Esophagus mucosa (tissue), 1 donor: ENCODE measurements at places on chromosomes 16 and 17. TPM values are rescaled to one million over a fixed set of nuclear protein-coding genes. Genes with fewer than 3 reads are reported as not detected.

The KRT20 gene
- total RNA-seq = 0.20 TPM

The AATK gene
- 0.56 TPM for total RNA-seq

The PHKB gene
- 47.9 TPM for total RNA-seq

The RHOT2 gene
- 58.7 TPM for total RNA-seq

The ST6GALNAC2 gene
- total RNA-seq = 24.0 TPM

DNA sequence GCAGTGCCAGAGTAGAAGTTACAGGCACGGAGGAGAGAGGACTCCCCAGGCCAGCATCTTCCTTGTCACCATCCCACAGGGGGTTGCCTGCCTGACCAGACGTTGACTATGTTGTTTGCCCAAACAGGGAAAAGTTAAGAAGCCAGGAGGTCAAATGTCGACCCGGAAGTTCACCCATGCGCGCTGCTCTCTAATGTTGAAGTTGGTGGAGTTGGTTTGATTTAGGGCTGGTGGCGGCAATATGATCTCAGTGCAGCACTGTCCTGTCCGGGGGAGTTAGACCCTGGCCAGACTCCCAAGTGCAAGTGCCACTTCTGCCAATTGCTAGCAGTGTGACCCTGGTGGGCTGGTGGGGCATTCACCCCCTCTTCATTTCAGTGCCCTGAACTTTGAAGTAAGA, 30.4 kb downstream of the RGS9 start:
- no peak for ATAC-seq

DNA sequence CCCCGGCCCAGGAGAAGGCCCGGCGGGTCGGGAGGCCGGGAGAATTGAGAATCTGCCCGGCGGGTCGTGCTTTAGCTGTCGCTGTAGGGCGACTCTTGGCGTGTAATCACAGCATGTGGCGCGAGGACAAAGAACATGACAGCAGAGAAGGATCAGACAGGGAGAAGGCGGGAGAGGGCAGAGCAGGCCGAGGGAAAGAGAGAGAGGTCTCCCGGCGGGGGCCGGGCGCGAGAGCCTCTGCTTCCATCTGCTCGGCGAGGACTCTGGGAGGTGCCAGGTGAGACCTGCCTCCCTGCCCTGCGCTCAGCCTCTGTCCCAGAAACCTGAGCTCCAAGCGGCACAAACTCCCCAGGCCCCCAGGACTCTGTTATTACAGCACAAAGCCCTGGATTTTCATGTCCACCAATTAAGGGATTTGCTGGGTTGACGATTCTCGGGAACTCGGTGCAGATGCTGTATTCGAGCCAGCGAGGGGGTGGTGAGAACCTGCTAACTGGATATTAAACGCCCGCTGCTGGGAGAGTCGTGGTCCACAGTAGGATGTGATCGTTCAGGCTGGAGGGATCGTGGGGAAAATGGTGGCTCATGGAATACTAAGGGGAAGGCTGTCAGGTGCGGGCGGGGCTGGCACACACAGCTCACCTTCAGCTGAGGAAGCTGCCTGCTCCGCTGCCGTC, 172.0 kb upstream of the CIBAR2 start:
- ATAC-seq = no peak

DNA sequence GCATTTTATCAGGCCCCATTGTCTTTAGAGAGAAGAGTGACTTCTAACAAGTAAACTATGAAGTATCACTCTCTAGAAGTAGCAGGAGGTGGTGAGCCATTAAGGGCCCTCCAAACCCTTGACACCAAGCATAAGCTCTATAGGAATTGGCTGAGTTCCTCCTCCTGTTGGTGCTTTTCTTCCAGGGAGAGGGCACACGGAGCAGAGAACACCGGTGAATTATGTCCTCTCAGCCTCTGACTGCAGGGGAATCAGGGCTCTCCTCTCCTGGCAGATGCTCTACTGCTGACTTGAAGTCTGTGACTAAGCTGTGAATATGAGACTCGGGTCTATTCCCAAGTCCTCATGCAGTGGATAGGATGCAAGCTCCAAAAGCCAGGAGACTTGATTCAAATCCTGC, 32.3 kb downstream of the CHD9 start:
- no peak for ATAC-seq

DNA sequence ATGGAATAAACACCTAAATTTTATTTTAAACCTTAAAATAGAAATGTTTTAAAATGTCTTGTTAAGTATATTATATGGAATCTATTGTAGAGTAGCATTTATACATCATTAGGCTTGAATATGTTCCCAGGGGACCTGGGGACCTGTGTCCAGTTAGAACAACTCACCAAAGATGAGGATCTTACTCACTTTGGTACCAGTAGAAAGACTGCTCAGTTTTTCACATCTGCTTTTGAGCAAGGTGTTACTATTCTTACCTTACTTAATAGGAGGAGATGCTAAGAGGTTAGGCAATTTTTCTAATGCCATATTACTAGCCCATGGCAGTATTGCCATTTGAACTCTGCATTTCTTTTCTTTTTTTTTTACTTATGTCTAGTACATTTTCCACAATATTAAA, 14.7 kb downstream of the STXBP4 start:
- no peak for ATAC-seq

DNA sequence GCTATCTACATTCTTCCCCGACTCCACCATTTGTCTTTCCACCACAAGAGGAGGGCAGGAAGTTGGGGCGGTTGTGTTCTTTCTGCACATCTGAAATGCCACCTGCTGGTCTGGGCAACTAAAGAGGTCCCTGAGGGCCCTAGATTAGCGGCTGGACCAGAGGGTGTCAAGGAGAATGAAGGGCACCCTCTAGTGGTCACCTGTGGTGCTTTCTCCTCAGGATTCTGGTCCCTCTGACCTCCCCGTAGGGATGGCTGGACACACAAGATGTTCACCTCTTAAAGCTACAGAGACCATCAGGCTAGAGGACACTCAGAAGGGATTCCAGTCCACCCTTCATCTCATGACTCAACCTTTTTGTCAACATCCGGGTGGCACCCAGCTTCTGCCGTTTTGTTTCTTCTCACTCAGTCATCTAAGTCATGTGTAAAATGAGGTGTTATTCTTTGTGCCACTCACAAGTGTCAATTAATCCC, 2.9 kb upstream of the SCIMP start:
- peak; percentile 54 for ATAC-seq

DNA sequence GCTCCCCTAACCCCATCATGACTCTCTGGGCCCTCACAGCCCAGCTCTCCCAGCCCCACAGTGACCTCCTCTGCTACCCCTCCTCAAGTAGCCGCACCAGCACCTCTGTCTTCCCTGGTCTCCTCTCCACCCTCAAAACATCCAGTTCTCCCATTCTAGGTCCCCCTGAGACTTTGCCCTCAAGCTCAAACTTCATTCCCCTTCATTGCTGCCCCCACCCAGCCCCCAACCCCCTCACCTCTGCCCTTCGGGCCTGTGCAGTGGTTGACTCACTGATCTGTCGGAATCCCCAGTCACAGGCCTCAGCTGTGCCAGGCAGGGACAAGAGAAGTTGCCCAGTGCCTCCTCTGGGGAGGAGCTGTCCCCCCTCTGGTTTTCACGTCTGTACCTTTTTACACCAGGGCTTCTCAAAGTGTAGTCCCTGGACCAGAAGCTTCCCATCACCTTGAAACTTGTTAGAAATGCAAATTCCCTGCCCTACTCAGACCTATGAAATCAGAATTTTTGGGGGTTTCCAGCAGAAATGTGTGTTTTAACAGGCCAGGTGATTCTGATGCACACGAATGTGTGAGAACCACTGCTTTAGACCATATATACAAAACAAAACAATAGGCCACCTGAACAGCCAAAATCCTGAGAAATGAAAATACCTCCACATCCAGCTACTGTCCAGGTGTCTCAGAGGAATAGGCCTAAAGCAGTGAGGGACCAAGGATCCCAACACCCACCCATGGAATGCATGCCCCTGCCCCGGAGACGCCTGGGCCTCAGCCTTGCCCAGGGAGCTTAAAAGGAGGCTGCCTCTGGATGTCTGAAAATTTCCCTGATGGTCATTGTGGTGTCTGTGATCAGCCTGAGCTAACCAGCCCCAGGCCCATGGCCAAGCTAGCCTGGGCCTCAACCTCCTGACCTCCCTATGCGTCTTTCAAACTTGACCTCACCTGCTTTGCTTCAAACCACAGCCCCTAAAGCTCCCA, 853 bp upstream of the DOK4 start:
- ATAC-seq = no peak

- ATAC-seq = no peak
Measured at GRCh38 chr16:79267781-79268180, 332.8 kb downstream of the MAF start.

DNA sequence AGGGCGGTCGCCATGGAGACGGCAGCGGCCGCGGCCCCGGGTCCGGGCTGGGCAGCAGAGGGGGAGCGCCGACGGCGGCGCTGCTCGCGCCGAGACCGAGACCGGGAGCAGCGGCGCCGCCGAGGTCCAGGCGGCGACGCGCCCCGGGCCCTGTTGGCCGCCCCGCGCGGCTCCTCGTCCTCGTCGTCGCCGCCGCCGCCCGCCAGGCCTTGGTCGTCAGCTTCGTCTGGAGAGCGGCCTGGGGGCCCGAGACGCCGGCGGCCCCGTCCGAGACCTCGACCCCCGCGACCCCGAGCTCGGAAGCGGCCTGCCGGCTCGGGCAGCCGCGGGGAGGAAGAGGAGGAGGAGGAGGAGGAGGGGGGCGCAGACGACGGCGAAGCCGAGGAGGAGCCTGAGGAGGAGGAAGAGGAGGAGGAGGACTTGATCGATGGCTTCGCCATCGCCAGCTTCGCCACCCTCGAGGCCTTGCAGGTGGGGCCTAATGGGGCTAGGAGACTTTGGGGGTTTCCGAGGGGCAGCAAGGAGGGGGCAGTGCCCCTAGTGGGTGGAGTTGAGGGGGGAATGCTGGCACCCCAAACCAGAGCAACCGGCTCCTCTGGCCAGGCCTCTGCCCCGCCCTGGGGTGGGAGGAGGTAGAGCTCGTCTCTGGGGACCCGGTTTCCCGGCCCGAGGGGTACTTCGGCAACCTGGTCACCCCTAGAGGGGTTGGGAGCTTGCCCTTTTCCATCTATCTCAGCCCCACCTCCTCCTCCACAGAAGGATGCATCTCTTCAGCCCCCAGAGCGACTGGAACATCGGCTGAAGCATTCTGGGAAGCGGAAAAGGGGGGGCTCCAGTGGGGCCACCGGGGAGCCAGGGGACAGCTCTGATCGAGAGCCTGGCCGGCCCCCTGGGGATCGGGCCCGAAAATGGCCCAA, 1.5 kb downstream of the FBRS start:
- ATAC-seq = peak; percentile 7

- ATAC-seq = no peak
Measured at GRCh38 chr17:67021196-67021595, 23.2 kb upstream of the CACNG1 start.

- no peak for ATAC-seq
Measured at GRCh38 chr16:55811811-55812210, 21.1 kb downstream of the CES1 start.

DNA sequence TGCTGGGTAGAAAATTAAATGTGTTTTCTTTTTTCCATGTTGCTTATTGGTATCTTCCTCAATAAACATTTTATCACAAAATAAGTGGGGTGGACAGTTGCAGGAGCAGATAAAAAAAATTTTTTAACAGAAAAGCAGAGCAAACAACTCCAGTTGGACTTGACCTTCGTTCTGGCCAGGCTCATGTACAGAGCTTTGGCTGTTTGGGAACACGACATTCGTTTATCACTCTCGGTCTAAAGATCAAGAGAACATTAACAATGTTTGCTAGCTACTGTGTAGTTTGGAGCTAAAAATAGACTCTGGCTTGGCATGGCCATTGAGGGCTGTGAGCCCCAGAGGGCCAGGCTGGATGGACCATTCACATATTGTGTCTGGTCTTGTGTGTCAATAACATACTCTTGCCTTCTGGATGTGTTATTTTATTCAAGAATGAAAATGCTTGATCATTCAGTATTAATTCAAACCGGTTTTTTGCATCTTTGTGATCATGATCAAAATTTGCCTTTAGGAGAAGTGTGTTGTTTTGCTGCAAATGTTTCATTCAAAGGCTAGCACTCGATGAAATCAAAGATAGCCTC, 56.6 kb downstream of the TMEM186 start:
- ATAC-seq = no peak

DNA sequence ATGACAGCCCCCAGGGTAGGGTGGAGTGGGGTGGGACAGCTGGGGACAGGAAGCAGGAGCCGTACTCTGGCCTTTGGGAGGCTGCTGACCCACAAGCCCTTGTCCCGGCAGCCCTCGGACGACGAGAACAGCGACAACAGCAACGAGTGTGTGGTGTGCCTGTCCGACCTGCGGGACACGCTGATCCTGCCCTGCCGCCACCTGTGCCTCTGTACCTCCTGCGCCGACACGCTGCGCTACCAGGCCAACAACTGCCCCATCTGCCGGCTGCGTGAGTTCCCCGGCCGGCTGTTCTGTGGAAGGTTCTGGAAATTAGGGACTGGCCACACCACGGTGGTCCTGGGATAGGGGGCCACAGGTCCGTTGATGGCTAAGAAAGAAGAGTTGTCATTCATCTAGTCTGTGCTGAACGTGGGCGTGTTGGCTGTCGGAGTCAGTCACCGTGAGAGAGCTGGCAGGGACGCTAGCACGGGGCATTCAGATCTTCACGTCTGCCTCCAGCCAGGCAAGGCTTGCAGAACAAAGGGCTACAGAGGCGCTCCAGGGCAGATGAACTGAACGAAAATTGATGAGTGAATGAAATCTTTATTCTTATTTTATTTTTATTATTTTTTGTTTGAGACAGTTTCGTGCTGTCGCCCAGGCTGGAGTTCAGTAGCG, 19.8 kb upstream of the NUDT16L1 start:
- no peak for ATAC-seq
